ENCODE measurements at places on chromosomes 12 and 14. TPM values are rescaled to one million over a fixed set of nuclear protein-coding genes. Genes with fewer than 3 reads are reported as not detected.

DNA sequence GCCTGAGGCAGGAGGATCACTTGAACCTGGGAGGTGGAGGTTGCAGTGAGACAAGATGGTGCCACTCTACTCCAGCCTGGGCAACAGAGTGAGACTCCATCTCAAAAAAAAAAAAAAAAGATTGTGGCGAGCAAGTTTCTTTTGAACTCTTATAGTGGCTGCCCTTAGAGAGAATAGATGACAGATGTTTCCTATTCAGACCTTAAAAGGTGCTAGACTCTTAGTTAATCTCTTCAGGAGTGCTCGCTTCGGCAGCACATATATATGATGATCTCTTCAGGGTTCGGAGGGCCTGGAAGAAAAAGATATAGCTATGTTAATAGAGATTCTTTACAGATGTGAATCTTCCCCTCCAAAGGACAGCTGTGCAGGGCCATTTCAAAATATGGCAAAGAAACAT lies 73.1 kb upstream of the AMN1 start:
- DNase-seq = no peak

DNA sequence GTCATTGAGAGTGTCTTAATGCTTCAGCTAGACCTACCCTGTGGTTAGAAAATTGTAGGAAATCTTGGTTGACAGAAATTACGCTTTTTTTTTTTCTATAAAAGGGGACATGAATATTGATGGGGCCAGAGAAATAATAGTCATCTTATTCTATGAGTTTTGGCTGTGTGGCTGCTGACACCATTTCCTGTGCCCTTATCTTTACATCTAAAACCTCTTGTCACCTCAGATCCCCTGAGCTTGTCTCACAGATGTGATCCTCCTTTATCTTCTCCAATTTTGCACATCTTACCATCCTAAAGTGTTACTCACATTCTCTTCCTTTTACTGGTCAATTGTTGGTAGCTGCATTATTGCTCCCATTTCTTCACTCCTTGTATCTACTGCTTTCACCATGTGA lies 36.1 kb downstream of the ASCL1 start:
- DNase-seq = no peak

- DNase-seq = no peak
Measured at GRCh38 chr12:132447731-132448462, 42.1 kb upstream of the FBRSL1 start.

SPRYD4 gene
- polyA plus RNA-seq = 4.9 TPM

DNA sequence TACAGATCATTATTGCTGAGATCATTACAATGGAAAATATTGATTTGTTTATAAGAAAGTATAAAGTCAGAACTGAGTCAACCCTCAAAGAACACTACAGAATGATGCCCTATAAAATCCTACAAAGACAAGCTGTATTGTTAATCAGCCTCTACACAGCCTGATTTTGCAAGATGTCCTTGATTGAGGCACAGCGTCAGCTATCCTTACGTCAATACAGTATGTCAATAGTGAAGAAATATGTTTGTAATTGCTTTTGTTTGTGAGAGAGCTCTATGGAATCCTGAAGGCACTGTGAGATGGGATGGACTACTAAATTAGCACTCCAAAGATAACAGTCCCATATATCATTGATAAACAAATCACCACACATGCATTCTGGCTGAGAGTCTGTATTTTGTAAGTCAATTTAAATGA lies 70.7 kb downstream of the RASSF9 start:
- no peak for DNase-seq

TAS2R42 gene
- 0.10 TPM for polyA plus RNA-seq

OTX2 gene
- not detected for polyA plus RNA-seq

KRT83 gene
- not detected for polyA plus RNA-seq

- DNase-seq = no peak
Measured at GRCh38 chr14:59190372-59190771, 1.9 kb downstream of the DAAM1 start.

Measured in renal cortex interstitium (tissue), 15 donors.